ENCODE measurements at places on chromosomes 2 and 18.

GRCh38 chr2:30223413-30223874, 7.9 kb upstream of the LBH start:
- no peak for DNase-seq

DNA sequence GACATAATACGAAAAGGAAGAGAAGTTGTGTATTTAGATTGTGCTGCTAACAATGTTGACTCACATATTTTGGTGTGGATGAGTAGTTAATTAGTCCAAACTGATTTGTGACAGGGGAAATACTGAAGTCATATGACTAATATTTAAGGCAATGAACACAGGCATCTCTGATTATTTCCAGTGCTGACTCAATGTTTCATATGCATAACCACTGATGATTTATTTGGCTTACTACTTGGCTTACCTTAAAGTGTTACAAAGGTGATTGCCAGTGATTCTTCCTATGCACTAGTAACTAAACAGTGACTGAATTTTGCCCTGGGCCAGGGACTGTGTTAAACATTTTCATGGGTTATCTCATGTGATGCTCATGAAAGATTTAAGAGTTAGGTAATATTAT, 722.6 kb downstream of the METTL4 start:
- DNase-seq, result no peak

DNA sequence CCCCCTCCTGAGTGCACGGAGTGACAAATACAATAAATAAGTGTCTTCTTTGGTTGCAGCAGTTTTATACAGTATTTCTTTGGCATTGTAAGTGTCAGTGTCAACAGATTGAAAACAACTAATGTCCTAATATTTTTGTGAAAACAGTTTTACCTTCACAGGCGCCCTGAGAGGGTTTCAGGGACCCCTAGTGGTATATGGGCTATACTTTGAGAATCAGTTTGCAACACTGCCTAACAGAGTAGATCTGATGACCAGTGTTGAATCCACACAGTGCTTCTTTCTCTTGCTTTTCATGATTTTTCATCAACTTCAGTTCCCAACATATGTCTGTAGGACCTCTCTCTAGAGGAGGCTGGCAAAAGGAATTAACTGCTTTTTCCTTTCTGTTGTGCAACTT, 162.2 kb downstream of the PRPF40A start:
- no peak for DNase-seq

DNA sequence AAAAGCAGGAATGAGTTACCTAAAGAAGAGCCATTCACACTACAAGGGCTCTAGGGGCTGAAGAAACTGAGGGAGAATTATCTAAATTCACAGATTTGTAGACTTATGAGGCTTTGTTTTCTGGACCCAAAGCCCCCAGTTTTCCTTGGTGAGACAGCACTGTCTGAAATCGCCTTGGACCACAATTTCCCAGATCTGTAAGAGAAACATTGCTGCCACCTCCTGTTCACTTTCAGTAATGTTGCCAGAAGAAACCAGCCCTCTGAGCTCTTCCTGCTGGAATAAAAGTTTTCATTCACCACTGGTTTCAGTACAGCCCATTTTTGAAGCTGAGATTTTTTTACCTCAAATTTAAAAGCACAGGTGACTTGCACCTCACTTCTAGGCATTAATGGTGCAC, 169.2 kb downstream of the CDH20 start:
- DNase-seq, result peak; percentile 69

- no peak for DNase-seq
Observed at GRCh38 chr18:51150113-51150700, 47.3 kb downstream of the MEX3C start.

- no peak for DNase-seq
Observed at GRCh38 chr2:287911-288757, at the start of gene ALKAL2. TSS of gene ALKAL2 (minus strand) at chr2:288091. CDS start at chr2:287835, 256 bp downstream.

GRCh38 chr2:230319211-230319862, 7.7 kb upstream of the SP140L start:
- DNase-seq, result no peak

DNA sequence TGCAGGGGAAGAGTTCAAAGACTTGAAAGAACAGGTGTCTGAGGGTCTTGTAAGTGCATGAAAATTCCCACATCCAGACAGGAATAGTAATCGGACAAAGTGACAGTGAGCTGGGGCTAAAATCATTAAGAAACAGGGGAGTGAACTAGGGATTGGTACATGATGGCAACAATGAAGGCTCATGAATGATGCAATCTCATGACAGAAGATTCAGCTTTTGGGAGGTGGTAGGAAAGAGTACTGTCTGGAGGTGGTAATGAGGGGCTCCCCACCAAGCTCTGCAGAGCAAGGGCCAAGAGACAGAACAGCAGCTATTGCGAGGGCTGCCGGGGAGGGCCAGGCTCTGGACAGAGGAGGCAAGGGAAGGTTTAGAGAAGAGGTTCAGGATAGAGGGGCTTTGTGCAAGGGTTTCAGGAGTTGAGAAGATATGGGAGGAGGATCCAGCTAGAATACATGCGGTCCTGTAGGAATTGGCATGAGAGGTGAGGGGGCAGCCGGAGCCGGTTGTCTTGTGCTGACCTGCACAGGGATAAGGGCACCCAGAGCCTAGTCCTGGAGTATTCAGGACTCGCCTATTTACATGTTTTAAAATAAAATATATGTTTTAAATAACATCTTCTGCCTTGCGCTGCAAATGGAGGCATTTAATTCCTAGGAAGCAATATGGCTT, 31.4 kb downstream of the MAP3K20 start:
- DNase-seq, result no peak

DNA sequence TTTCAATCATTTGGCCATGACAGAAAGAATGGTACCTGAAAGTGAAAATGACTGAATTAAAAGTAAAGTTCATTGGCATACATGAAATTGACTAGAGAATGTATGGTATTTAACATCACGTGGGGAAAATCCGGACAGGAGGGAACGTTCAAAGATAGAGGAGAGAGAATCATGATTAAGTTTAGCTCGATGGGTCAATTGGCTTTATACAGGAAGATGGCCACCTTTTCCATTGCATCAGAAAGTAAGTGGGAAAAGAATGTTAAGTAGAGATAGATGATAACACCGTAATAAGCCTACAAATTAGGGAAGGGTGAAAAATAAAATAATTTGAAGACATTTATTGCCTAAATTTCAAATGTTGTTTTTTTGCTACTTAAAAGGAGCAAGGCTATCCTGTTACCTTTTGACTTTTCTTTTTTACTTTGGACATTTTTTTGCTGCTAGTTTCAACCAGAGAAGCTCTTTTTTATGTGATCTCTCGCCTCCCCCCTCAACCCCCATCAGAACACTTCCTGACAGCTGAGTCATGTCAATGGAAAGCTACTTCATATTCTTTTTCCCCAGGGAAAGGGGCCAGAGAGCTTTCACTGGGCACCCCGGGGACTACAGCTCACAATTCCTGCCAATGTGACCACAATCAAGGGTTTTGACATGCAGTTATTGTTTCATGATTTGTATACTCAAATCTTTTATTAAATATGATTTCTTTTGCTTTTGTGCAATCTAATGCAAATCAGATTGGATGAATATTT, 767 bp upstream of the CCDC102B start:
- no peak for DNase-seq

- no peak for DNase-seq
Observed at GRCh38 chr2:59706729-59707128, 846.7 kb downstream of the BCL11A start.

DNA sequence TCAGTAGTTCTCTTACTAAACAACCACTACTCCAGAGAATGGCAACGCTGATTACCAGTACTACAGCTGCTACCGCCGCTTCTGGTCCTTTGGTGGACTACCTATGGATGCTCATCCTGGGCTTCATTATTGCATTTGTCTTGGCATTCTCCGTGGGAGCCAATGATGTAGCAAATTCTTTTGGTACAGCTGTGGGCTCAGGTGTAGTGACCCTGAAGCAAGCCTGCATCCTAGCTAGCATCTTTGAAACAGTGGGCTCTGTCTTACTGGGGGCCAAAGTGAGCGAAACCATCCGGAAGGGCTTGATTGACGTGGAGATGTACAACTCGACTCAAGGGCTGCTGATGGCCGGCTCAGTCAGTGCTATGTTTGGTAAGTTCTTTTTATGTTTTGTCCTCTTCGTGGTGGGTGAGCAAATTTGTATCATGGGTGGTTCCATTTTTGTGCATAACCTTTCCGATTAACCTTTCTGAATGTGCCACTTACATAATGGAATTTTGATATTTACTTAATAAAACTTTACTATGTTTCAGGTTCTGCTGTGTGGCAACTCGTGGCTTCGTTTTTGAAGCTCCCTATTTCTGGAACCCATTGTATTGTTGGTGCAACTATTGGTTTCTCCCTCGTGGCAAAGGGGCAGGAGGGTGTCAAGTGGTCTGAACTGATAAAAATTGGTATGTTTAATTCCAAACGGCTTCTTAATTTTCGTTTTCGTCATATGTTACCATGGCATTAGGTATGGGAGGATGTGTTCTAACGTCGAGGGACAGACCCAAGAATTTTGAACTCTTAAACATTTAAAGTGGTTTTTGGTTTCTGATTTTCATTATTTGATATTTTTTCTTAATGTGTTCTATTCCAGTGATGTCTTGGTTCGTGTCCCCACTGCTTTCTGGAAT, 1.3 kb downstream of the SLC20A1 start:
- DNase-seq, result peak; percentile 69

DNA sequence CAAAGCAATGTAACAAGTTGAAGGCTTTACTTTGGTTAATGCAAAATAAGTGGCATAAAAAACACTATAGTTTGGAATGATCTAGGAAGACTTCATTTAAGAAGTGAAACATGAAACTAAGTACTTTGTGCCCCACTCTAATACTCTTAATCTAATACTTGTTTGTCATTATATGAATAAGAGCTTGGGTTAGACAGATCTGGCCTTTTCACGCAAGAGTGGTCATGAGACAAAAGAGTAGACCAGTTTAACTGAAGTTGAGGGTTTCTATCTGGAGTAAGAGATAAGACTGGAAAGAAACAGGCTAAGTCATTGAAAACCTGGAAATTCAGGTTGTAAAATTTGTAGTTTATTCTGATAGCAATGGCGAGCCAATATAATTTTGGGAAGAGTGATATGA, 2.8 kb downstream of the SLC30A6 start:
- no peak for DNase-seq

GRCh38 chr2:6493669-6494068, 372.0 kb downstream of the CMPK2 start:
- DNase-seq, result no peak

DNA sequence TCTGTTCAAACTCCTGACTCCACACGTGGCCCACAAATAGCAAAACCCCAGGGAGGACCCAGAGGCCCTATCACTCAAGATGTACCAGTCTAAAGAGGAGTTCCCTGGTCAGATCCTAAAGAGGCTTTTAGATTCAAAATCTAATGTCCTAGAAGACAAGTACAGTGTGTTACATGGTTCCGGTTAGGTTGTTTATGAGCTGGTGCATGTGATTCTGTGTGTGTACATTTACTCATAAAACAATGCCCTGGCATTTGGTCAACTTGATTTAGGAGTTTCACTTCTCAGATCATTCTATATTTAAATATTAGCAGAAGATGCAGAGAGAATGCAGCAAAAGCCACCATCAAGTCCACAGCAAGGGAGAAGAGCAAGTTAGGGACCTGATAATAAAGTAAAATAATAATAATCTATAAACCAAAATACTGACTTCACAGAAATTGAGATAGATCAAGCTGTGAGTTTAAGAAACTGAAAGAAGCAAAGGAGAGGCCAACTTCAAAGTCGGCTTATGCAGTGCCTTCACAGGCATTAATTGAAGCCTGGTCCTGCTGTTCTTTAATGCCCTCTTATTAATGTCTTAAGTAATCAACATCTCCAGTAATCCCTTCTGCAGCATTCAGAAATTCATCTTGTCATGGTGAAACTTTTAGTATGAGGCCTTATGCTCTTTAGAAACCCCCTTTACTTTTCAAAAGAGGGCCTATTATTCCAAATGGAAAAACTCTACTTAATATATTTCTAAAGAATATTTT, 4.2 kb upstream of the AP1S3 start:
- DNase-seq, result no peak

GRCh38 chr2:235113854-235114253, 162.0 kb downstream of the SH3BP4 start:
- no peak for DNase-seq

DNA sequence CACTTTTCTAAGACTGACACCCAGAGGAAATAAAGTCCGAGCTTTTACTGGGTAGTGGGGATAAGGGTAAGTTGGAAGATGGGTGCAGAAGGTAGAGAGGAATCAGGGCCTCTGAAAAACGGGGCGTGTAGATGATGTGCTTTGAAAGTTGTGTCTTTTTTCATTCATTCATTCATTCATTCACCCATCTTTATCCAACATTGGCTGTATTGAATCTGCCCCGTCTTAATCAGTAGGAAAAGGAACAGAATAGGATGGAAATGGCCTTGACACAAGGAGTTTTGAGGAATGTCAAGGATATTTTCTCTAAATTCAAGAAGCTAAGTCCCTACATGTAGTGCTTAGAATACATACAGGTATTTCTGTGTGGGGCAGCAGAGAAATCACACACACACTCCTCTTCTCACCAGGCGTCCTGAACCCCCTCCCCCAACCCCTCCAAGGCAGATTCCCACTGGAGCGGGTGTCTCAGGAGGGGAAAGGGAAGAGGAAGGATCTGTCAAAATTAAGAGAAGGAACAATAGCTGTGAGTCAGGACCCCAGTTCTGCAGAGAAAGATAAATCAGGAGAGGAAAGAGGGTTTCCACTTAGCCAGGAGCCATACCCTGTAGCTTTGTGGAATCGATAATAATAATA, 13.9 kb downstream of the DYSF start:
- no peak for DNase-seq

DNA sequence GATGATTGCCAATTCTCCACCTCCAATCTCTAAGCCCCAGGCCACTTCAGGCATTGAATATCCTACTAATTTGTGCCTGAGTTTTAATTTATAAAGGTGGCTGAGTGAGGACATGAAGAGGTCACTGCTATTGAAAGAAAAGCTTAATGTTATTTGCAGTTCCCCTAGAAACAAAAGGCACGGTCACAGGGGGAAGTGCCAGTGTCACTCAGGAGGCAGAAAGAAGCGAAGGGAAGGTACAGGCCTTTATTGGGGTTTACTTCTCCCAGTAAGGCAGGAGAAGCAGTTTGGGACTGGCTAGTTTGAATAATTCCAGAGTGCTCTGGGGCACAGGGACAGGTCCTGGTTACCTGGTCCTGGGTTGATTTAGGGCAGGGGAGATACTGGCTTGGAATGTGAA, 1.7 kb upstream of the ABHD1 start:
- no peak for DNase-seq

DNA sequence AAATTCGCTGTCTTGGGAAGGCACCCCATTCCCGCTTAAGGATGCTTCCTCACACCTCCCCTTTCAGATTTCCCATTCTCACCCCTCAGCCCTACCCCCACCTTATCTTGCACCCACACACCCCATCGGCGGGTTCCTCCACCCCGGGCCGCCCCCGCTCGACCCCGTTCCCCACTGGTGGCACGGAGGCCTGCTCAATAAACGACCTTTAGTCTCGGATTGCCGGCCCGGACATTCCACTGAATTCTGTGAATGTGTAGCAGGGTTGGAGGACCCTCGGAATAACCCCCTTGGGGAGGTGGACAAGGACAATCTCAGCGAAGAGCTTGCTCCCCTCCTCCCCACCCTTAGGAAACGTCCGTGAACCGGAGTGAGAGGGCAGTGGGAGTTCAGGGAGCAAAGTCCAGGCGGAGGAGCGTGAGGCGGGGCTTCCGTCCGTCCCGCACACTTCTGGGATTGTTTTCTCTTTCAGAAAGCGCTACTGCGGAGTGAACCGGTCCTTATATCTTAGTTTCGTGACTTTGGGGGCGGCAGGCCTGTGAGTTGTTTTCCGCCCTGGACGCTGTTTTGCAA, 2.8 kb upstream of the LBX2 start:
- no peak for DNase-seq

- no peak for DNase-seq
Observed at GRCh38 chr2:15377202-15377601, 183.9 kb downstream of the NBAS start.
